Stimulated activated CD8-positive, alpha-beta memory T cell treated with anti-CD3 and anti-CD28 coated beads, Interleukin-4, amount 100 ng/mL, for 4 hours (primary cell): ENCODE measurements at places on chromosomes 12 and 14.

DNA sequence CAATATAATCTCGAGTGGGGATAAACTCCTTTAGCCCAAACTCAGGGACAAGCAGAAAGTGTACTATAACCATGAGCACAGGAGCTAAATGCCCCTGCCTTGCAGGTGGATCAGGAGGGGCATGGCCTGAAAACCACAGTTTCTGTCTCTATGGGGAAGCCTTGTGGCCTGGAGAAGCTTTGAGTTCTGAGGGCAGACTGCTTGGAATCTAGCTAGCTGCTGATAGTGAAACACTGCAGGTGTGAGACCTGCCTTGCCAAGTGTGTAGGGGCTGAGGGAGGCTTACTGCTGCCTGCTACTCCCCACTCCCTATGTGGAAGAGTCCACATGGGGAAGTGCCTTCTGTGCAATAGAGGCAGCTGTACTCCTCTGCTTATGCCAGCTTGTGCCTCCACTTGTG, 352.3 kb upstream of the OR4E1 start:
- DNase-seq: no peak

- DNase-seq: no peak
Observed at GRCh38 chr12:57233357-57234232, 4.1 kb downstream of the SHMT2 start.

- DNase-seq: no peak
Observed at GRCh38 chr14:105267820-105268548, 19.7 kb downstream of the BTBD6 start.

GRCh38 chr14:104117341-104118005, 20.9 kb upstream of the KIF26A start:
- no peak for DNase-seq
